ENCODE measurements at places on chromosomes 3 and 15.

DNA sequence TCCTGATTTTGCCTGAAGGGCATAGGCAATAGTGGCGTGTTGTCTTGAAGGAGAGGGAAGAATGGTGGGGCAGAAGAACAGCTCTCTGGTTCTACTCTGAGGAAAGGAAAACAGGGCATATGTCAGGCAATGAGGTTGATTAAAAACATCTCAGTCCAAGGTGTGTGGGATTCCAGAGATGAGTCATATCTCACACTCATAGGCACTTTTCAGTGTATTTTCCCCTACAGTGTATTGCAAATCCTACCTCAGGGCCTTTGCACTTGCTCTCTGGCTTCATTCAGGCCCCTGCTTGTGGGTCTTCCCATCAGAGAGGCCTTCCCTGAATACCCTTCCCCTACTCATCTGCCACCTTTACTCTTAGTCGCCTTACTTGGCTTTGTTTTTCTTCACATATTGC, 107.8 kb downstream of the SLCO3A1 start:
- no peak for DNase-seq

GRCh38 chr3:128480278-128480677, 12.7 kb downstream of the GATA2 start:
- no peak for DNase-seq

GRCh38 chr3:189361103-189361835, 189.5 kb downstream of the TPRG1 start:
- no peak for DNase-seq

DNA sequence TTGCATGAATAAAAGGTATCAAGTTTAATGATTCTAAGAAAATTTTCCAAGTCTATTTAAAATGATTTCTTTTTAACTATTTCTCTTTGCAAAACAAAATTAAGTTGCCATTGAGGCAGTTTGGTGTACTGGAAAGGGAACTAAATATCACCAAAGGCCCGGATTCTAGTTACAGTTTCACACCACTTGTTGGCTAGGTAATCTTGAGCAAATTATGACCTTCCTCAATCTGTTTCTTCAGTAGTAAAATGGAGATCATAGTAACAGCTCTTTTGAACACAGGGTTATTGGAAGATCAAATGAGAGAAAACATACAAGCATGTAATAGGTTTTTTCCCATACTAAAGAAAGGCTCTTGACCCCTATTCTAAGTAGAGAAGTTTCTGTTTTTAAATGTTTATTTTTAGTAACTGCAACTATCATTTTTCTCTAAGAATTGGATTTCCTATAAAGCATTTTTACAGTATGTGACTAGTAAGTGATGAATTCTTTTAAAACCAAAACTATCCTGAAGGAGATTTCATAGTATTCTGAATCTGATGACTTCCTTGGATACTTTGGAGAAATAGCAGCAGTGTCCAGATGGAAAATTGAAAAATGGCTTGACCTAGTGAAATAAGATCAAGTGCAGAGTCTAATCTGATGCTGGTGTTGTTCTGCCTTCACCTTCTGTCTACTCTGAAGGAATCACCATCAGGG, 15.7 kb downstream of the SCAANT1 start:
- no peak for DNase-seq

DNA sequence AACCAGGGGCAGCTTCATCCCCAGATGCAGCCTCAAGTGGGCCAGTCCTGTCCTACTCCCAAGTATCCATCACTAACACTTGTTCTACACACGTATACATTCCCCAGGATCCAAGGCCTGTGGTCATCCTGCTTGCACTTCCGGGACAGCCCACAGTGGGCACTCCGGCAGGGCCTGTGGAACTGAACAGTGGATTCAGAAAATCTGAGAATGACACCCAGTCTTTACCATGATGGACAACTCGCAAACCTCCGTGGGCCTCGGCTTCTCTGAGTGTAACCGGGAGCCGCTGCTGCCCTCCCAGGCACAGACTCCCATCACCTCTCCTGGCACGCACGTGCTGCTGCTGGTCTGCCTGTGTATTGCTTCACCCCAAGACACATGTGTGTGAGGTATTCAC, 59.6 kb downstream of the ATP10A start:
- DNase-seq, result no peak

GRCh38 chr3:113231827-113232253, 20.5 kb downstream of the BOC start:
- no peak for DNase-seq

DNA sequence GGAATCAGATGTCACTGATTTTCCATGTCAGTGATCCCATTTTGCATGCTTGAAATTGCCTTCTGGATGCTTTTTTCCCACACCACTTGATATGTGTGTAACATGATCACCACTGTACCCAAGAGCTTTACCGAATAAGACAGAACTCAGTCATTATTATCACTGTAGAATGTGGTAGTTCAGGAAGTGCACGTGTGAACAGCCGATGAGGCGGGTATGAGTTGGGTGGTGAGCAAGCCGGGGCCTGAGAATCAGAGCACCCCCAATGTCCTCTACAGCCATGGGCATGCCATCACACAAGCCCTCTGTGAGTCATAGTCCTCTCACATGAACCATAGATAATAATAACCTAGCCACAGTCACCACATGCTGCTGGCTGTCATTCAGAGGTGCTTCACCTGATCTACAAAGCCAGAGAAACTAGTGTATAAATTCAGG, 470.8 kb downstream of the SOX2 start:
- no peak for DNase-seq

GRCh38 chr15:37090543-37091175, 9.7 kb downstream of the MEIS2 start:
- DNase-seq, result peak; percentile 51

DNA sequence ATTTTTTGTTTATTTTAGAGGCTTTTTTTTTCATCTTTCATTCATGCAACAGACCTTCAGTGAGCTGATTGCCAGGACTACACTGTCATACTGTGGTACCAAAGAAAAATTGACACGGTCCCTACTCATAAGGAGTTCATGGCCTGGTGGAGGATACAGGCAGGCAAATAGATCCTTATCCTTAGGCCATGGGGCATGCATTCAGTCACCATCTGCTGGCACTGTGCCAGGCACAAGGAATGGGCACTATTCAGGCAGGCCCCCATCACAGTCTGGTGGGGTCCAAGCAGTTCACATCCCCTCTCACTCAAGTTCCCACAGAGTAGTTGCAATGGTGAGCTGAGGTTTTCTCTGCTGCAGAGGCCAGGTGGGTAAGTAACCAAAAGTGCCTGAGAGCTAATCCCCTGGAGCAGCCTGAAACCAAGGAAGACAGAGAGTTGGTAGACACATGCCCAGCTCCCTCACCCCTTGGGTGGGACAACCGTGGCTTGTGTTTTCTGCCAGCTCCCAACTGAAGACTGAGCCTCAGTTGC, 17.3 kb downstream of the CISH start:
- DNase-seq, result no peak

GRCh38 chr3:63656786-63657185, 4.3 kb downstream of the SNTN start:
- DNase-seq, result no peak

DNA sequence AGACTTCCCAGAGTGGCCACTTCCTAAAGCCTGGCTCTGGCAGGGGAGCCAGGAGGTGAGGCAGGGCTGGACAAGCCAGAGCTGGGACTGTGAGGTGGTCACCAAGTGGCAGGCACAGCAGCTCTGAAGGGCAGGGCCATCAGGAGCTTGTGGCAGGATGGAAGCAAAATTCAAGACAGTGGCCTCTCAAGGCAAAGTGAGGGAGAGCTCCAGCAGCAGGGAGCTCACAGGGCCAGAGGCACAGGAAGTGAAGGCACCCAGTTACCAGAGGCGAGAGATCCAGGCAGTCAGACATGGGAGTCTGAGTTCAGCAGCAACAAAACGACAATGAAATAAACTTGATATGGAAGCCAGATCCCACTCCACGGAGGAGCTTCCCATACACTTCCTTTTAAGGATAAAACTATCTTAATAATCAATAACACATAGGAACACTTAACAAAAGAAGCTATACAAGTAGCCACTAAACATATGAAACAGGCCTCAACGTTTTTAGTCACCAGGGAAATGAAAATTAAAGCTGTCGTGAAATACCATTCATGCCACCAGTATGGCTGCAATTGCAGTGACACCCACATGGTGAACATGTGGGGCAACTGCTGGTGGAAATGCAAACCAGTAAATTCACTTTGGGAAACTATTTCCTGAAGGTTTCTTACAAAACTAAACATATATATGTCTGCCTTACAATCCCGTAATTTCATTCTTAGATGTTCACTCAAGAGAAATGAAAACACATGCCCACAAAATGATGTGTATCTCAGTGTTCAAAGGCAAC, 35.4 kb upstream of the TMEM158 start:
- no peak for DNase-seq

- DNase-seq, result no peak
Measured at GRCh38 chr3:12351145-12351544, 62.3 kb downstream of the PPARG start.

- no peak for DNase-seq
Measured at GRCh38 chr3:56885879-56886278, 84.1 kb upstream of the ARHGEF3 start.

- no peak for DNase-seq
Measured at GRCh38 chr3:114584734-114585371, 291.0 kb downstream of the TIGIT start.

- DNase-seq, result no peak
Measured at GRCh38 chr15:101625184-101625583, 27.0 kb downstream of the TM2D3 start.

GRCh38 chr15:74386496-74387140, 19.2 kb upstream of the CYP11A1 start:
- no peak for DNase-seq

GRCh38 chr15:44537735-44538240, 841 bp downstream of the EIF3J start:
- DNase-seq, result no peak

DNA sequence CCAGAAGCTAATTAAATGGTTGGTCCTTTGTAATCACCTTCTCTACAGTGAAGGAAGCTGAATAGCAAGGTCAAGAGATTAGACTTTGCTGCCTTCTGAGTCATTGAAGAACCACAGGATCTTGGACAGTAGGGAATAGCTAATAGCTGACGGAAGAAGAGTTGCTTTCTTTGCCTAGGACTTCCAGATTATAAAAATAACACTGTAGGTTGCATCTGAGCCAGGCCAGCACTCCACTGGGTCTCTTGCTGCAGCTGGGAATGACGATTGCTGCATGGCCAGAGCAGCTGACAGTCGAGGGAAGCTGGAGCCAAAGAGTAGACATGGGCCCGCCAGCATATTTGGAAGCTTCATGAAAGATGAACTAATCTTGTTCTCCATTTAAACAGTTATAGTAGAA, 81.5 kb upstream of the KCNMB2 start:
- no peak for DNase-seq

- DNase-seq, result no peak
Measured at GRCh38 chr3:105323274-105323599, 43.5 kb upstream of the ALCAM start.

GRCh38 chr3:16338999-16339398, 74.0 kb downstream of the OXNAD1 start:
- no peak for DNase-seq

DNA sequence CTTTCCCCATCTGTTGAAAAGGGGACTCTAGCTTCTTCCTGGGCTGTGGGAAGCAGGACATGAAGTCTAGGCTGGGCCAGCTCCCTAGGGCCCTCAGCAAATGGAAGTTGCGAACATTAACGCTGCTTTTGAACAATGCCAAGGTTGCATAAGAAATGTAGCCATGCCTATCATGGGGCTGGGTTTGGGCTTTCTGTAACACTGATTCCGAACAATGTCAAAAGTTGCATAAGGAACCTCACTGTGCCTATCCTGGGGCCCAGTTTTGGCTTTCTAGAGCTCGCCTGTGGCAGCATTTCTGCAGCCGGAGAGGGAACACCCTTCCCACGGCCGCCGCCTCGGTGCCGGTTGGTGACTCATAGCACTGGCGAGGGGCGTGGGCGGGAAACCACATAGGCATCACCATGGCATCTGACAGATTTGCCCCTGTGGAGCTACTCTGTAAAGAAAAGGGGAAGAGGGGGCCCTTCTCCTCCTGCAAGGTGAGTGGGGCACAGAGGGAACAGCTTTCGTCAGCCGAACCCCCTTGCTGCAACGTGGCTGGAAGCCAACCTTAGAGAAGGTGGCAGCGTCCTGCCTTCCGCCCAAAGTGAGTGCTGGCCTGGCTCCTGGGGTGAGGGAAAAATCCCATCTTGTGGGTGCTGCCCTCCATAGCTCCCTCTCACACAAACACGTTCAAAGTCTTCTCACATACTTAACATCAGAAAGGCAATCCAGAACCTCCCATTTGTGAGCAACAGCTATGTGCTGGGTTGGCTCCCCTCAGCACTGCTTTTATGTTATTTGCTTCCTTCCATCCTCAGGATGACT, 46.6 kb upstream of the ATP2B2 start:
- no peak for DNase-seq

- no peak for DNase-seq
Measured at GRCh38 chr15:69451951-69452691, 497 bp upstream of the RPLP1 start.

DNA sequence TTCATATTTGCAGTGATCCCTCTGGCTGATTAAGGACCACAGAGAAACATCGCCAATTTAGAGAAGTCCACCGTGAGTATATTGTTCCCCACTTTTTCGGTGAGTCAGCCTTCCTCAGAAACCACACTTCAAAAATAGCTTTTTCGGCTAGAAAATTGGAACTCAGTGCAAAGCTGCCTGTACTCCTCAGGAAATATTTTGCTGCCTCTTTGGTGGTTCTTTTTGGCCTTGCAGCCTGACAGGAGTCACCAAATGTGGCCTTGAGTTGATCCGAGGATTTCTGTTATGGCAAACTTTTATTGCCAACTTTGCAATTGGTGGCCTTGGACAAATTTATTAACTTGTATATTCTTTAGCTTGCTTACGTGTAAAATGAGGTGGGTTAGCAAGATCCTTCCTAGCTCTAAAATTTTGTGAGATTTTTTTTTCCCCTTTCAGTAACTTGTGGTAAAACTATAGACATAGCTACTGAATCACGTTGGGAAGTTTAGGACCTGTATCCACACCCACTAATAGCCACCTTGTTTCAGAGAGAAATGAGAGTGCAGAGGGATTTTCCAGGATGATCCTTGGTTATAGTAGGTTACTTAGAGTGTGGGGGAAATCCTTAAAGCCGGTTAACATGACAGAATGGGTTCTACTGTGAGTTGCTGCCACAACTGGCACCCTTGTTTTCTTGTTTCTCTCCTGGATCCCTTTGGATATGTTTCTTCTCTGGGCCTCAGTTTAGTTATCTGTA, 9.9 kb downstream of the ARL6IP5 start:
- no peak for DNase-seq

GRCh38 chr3:58441514-58442450, 8.2 kb upstream of the PDHB start:
- DNase-seq, result no peak
